ENCODE measurements at places on chromosomes 2 and 18. TPM values are rescaled to one million over a fixed set of nuclear protein-coding genes. Genes with fewer than 3 reads are reported as not detected.

DNA sequence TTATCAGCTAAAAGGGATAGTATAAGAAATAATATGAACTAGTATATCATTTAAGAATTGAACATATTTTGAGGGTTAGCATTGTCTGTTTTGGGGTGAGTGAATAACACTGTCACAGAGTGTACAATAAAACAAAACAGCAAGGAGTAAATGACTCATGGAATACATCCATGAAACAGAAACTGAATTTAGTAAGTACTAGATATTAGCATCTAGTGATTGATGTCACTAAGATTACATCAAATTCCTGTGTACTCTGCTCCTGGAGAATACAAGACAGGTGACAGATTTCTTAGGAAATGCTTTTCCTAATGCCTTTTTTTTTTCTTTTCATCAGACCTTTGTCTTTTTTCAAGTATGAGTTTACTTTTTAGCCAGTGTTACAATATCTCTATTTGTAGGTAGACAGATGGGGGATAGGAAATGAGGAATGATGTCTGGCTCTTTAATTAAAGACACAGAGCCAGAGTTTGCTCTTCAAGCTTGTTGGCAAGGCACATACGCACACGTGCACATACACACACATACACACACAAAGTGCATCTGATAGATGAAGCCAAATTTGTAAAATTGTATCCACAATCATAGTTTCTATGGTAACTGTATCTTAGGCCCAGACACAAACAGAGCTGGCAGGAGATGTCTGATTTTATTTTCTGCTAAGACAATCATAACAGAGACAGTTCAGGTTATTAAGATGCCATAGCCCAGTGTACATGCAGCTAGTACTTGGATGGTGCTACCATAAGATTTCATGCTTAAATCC, 138.2 kb upstream of the NRP2 start:
- H3K4me3 ChIP-seq, result no peak overlapping the region
- no peak for DNase-seq
- peaks cover 20% of the 10 kb centered on the region for H3K4me1 ChIP-seq

- H3K27ac ChIP-seq, result no peak overlapping the region
- no peaks in the 10 kb centered on the region for H3K27me3 ChIP-seq
- DNase-seq, result no peak
- H3K36me3 ChIP-seq, result no peaks in the 10 kb centered on the region
Measured at GRCh38 chr2:100237163-100237562, 85.1 kb downstream of the LONRF2 start.

GRCh38 chr2:234111523-234111922, 61.0 kb downstream of the SPP2 start:
- H3K36me3 ChIP-seq, result no peaks in the 10 kb centered on the region
- DNase-seq, result no peak
- no peaks in the 10 kb centered on the region for H3K27me3 ChIP-seq
- no peak overlapping the region for H3K4me3 ChIP-seq
- no peak overlapping the region for H3K27ac ChIP-seq

GRCh38 chr2:169911119-169911518, 83.9 kb downstream of the UBR3 start:
- peaks cover 14% of the 10 kb centered on the region for H3K36me3 ChIP-seq
- DNase-seq, result no peak
- H3K4me3 ChIP-seq, result no peak overlapping the region
- no peak overlapping the region for H3K27ac ChIP-seq

DNA sequence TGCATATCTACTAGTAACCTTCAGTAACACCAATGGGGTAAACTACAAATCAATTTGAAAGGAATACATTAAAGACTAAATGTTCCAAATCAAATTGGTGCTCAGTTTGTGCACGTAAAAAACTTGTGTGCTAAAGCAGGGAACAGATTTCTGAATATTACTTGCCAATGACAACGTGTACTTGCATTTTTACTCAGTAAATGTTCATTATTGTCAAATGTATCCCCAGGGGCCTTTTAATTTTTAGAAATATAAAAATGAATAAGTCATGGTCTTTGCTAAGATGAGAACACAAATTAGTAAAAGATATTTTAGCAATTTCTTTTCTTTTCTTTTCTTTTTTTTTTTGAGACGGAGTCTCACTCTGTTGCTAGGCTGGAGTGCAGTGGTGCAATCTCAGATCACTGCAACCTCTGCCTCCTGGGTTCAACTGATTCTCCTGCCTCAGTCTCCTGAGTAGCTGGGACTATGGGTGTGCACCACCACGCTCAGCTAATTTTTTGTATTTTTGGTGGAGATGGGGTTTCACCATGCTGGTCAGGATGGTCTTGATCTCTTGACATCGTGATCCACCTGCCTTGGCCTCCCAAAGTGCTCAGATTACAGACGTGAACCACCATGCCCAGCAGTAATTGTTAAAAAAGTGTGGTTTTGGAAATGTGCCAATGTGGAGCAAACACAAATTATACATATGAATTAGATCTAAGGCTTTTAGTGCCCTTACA, 52.6 kb downstream of the PMAIP1 start:
- H3K4me1 ChIP-seq, result peaks cover 11% of the 10 kb centered on the region
- no peaks in the 10 kb centered on the region for H3K27me3 ChIP-seq
- DNase-seq, result no peak
- no peaks in the 10 kb centered on the region for H3K36me3 ChIP-seq
- no peak overlapping the region for H3K4me3 ChIP-seq

DNA sequence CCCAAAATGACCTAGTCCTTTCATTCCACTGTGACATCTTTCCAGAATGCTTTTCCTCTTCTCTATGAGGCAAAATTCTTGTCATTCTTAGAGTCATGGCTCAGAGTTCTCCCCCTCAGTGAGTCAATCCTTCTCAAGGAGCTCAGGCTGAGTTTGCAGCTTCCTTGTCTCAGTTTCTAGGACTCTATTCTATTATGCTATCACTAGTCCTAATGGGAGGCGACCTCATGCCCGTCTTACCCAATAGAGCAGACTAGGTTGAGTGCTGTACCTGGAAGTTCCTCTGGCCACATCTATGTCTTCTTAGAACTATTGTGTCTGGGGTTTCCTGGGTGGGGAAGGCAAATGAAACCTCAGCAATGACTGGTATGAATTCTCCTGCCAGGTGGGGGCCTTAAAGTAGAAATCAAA, 51.5 kb downstream of the HAUS1 start:
- H3K4me3 ChIP-seq, result no peak overlapping the region
- H3K27ac ChIP-seq, result no peak overlapping the region
- peaks cover 6% of the 10 kb centered on the region for H3K4me1 ChIP-seq
- H3K27me3 ChIP-seq, result no peaks in the 10 kb centered on the region

DNA sequence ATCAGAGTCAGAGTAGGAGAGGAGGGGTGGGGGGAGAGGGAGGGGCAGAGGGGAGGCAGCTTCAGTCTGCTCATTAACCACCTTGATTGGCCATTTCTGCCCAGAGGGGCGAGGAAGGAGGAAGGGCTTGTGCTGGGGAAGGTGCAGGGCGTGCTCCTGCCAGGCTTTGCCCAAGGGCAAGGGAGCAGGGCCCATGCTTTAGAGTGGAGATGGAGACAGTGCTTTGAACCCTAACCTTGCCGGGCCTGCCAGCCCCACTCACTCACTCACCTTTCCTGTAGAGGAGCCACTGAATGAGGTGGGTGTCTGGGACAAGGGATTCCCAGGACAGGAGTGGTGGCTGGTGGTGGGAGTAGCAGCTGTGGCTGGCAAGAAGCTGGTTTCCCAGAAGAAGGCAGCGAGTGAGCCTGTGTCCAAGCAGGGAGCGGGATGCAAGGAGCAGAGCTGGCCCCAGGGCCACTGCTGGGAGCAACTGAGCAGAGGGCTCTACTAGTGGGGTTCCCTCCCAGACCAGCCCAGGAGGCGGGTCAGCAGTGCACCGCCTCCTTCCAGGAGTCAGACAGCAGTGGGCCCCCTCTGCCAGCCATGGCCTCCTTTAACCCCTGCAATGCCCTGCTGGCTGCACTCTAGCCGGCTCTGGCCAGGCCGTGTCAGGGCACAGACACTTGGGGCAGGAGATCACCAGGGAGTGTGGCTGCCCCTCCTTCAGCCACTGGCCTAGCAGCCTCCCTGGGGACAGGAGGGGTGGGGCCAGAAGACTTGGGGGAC, 3.6 kb upstream of the RUFY4 start:
- H3K4me1 ChIP-seq, result no peaks in the 10 kb centered on the region
- H3K27me3 ChIP-seq, result no peaks in the 10 kb centered on the region

DNA sequence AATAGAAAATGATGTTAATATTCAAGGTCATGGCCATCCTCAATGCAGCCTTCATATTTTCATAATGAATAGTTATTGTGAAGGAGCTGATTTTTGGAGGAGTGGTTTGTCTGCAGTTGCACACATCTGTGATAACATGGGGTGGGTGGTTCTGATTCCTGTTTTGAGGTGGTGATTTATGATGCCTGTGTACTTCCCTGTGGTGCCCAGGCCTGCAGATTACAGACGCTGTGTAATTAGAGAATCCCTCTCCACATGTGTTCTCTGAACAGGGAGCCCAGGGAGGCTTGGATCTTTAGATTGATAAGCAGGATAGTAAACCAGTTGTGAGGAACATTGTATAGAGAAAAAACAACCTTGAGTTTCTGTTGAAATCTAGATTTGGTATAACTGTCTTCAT, 117.5 kb downstream of the AGAP1 start:
- H3K27me3 ChIP-seq, result no peaks in the 10 kb centered on the region
- no peak overlapping the region for H3K4me3 ChIP-seq

The LBH gene
- total RNA-seq, result 140 TPM

The NT5C1B gene
- not detected for total RNA-seq

The HOXD10 gene
- total RNA-seq, result 2.2 TPM

The ONECUT2 gene
- 1.9 TPM for total RNA-seq

The SP9 gene
- 4.1 TPM for total RNA-seq

The KHK gene
- 0.63 TPM for total RNA-seq

The RBKS gene
- total RNA-seq, result 0.51 TPM

The PDE11A gene
- total RNA-seq, result 0.43 TPM

The EML4 gene
- 117 TPM for total RNA-seq
